ENCODE measurements at places on chromosomes 3 and 15. TPM values are rescaled to one million over a fixed set of nuclear protein-coding genes. Genes with fewer than 3 reads are reported as not detected.

DNA sequence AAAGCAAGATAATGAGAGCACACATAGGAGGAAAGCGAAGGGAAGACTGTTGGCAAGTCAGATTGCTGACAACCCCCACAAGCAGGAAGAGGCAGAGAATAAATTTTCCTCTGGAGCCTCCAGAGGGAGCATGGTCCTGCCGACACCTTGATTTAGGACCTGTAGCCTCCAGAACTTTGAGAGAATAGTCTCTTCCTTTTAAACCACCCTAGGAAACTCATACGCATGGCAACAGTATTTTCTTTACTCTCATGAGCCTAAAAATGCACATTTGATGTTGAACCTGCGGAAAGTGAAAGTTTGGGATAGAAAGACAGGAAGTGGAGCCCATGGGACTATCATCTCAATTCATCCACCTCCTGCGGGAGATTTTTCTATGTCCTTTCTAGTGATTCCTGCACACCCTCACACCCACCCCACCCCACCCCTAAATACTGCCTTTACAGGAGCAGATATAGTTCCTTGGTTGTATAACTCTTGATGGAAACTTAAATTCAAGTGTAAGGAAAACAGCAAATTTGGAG is 116.7 kb upstream of the LPP start:
- no peak for DNase-seq

GRCh38 chr3:149314807-149315578 is 18.4 kb downstream of the TM4SF18 start:
- DNase-seq, result no peak

- no peak for DNase-seq
Measured at GRCh38 chr3:194308601-194309449, 42.3 kb downstream of the CPN2 start.

- DNase-seq, result no peak
Measured at GRCh38 chr3:177705976-177706823, 508.9 kb upstream of the TBL1XR1 start.

GRCh38 chr3:51712038-51712420 is 5.2 kb downstream of the GRM2 start:
- no peak for DNase-seq

- DNase-seq, result no peak
Measured at GRCh38 chr3:135034291-135034768, 239.3 kb downstream of the EPHB1 start.

GRCh38 chr3:187014417-187014864 is 84.1 kb downstream of the ST6GAL1 start:
- DNase-seq, result no peak

- DNase-seq, result no peak
Measured at GRCh38 chr15:59406446-59406845, 31.5 kb upstream of the FAM81A start.

DNA sequence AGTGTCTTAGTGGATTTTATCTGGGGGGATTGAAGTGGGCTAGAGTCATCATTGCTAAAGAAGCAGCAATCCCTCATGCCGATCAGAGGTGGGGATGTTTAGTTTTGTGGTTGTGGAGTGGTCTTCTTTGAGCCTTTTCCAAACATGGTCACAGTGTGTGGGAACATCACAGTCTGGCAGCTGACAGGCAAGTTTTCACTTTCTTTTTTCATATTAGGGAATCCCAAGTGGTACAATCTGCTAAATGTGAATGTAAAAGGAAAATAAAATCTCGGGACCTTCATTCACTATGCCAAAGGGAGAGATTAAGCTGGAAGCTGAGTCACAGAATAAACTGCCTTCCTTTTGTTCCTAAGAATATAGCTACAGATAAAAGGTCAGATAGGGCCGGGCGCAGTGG is 10.4 kb upstream of the CX3CR1 start:
- DNase-seq, result no peak

DNA sequence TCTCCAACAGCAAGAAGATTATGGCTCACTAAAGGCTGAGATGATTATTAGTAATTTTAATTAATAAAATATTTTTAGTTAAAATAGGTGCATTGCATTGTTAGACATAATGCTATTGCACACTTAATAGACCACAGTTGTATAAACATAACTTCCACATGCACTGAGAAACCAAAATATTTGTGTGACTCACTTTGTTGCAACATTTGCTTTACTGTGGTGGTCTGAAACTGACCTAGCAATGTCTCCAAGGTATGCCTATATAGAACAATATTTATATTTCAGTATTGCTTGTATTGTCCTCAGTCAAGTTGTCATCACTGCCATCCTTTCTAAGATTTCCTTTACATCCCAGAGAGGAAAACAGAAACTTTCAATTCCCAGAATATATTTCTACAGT is 1215.2 kb downstream of the SI start:
- DNase-seq, result no peak

DNA sequence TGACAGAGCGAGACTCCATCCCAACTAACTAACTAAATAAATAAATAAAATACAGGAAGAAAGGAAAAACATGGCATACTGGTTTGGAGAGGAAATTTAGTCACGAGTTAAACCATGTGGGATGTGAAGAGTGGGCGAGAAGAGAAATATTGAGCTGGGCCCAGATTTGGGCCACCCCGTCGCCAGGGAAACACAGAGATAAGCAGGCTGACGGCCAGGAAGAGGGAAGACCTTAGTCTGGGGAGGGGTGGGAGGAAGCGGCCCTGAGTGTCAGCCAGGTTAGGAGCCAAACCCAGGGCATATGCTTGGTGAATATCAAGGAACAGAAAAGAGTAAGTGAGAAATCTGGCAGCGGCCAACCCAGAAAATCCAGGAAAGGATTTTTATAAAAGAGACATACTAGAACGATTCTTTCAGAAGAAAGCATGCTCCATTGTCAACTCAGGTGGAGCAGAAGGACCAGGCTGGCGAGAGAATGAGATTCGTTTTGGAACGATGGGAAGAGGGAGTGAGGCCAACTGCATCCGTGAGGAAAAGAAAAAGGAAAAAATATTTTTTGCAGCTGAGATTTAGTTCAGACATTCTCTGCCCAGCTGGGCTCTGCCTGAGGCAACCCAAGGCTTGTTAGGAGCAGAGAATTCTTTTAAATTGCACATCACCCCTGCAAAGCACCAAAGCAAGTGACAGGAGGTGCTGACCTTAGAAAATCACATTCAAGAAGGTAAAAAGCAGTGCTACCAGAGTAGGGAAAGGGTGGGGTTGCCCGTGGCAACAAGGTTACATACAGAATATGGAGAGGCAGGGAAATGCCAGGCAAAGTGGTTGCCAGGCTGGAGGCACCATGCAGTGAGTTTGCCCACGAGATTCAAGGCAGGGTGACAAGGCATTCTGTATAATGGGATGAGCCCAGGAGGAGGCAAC is 59.3 kb upstream of the RAD18 start:
- no peak for DNase-seq

DNA sequence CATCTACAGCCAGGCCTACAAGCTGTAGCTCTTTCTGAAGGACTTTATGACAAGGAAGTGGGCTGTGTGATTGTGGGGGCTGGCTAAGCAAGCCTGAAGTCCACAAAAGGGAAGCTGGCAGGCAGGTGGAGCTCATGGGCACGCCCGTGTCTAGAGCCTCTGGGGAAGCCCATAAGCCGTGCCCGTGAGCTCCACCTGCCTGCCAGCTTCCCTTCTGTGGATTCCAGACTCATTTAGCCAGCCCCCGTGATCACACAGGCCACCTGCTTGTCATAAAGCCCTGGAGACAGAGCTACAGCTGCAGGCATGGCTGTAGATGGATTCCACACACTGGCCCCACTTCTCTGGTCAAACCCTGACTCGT is 15.2 kb downstream of the EFCC1 start:
- peak; percentile 70 for DNase-seq

DNA sequence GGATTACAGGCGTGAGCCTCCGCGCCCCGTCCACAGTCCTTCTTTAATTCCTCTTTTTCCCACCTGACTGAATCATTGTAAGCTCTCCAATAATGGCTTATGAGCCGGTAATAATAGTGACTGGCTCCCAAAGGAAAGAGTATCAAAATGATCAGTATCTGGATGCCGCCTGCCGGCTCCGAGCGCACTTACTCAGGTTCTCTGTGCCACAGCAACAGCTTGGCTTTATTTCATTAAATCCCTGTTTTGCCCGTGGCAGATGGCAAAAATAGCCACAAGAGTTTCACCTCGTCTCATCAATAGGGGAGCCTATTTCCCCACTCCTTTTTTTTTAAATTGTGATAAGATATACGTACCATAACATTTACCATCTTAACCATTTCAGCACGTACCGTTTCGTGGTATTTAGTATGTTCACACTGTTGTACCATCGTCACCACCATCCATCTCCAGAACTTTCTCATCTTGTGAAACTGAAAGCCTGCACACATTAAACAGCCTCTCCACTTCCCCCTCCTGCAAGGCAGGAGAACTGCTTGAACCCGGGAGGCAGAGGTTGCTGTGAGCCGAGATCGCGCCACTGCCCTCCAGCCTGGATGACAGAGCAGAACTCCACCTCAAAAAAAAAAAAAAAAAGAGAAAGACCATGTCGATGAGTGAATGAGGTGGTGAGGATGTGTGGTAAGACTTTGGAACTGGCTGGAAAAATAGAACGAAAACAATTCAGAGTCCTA is 80.7 kb upstream of the DLG1 start:
- no peak for DNase-seq

DNA sequence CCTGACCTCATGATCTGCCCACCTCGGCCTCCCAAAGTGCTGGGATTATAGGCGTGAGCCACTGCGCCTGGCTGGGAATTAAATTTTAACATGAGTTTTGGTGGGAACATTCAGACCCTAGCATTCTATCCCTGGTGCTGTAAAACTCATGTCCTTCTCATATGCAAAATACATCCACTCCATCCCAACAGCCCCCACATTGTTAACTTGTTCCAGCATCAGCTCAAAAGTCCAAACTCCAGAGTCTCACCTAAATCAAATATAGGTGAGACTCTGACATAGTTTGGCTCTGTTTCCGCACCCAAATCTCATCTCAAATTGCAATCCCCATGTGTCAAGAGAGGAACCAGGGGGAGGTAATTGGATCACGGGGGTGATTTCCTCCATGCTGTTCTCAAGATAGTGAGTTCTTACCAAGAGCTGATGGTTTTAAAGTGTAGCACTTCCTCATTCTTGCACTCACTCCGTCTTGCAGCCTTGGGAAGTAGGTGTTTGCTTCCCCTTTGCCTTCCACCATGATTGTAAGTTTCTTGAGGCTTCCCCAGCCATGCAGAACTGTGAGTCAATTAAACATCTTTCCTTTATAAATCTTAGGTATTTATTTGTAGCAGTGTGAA is 96.2 kb upstream of the PLCL2 start:
- DNase-seq, result no peak

- DNase-seq, result no peak
Measured at GRCh38 chr3:16290007-16290826, 25.2 kb downstream of the OXNAD1 start.

- no peak for DNase-seq
Measured at GRCh38 chr3:157154563-157155330, 5.2 kb downstream of the CCNL1 start.

GRCh38 chr3:189222927-189223636 is 51.3 kb downstream of the TPRG1 start:
- no peak for DNase-seq

DNA sequence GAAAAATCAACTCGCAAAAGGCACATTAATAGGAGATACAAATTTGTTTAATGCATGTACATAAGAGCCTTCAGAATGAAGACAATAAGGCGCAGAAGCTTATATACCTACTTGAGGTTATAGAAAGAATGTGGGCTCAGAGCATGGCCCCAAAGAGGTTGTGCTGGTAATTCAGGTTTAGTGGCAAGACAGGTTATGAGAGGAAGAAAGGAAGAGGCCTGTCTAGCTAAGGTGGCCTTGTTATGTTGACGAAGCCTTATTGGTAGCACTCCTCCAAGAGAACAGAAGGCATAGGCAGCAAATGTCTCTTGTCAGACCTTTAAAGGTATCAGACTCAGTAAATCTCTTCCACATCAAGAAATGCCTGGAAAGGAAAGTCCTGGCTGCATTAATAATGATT is 290.8 kb downstream of the MCTP2 start:
- DNase-seq, result no peak

DNA sequence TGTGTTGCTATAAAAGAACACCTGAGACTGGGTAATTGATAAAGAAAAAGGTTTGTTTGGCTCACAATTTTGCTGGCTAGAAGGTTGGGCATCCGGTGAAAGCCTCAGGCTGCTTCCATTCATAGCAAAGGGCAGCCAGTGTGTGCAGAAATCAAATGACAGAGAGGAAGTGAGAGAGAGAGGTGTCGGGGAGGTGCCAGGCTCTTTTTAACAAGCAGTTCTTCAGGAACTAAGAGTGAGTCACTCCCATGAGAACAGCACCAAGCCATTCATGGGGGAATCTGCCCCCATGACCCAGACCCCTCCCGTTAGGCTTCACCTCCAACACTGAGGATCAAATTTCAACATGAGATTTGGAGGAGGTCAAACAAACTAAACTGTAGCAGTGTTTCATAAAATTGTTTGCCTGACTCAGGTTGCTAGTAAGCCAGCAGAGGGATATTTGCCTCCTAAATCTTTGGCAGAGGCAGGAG is 4.5 kb upstream of the PARP15 start:
- no peak for DNase-seq

GRCh38 chr15:74136540-74136813 is 6.1 kb downstream of the ISLR2 start:
- no peak for DNase-seq

DNA sequence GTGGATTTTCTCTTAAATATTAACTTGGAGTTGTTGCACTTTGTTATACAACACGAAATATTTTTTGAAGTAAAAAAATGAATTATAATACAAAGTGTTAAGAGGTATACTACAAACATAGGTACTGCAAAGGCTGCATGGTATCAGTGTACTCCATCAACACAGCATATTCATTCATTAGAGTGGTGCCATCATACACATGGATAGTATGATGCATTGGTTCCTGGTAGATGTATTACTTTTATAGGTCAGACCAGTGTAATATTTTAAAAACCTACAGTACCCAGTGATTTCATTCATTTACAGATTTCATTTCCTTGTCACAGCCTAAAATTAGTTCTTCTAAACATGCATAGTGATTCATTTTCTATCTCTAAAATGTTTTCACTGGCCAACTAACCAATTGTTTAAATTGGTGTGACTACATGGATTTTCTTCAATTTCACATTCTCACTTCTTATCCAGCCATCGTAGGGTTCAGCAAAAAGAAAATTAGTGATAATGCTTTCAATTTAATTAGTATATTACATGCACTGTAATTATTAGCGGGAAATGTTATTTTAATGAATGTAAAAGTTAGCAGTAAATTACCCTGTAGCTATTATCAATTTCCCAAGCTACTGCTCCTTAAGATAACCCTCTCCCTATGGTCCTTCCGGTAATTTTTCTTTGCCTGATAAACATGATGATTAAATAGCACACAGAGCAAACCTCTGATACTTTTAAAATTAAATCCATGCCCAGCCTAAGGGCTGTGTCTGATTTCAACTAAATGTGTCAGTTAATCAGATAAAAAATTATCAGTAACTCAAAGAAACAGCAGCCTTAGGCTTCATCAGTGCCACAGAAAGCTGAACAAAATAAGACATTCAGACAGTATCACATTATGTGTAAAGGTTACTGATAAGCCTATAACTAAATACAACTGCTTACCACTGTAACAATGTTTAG is 68.4 kb downstream of the DPH6 start:
- no peak for DNase-seq

CRABP1 gene
- total RNA-seq, result not detected

CDHR4 gene
- not detected for total RNA-seq

SERINC4 gene
- total RNA-seq, result 0.23 TPM

CCR9 gene
- 1.9 TPM for total RNA-seq

SUSD5 gene
- total RNA-seq, result not detected

BUB1B gene
- 0.49 TPM for total RNA-seq

ROPN1 gene
- not detected for total RNA-seq

KCNAB1 gene
- 0.23 TPM for total RNA-seq

BSN gene
- total RNA-seq, result 0.23 TPM

CHRFAM7A gene
- not detected for total RNA-seq

Measured in naive thymus-derived CD8-positive, alpha-beta T cell (primary cell).